ENCODE measurements at places on chromosomes 2 and 18. TPM values are rescaled to one million over a fixed set of nuclear protein-coding genes. Genes with fewer than 3 reads are reported as not detected.

The CABYR gene
- 1.4 TPM for total RNA-seq

The MARS2 gene
- 11.4 TPM for total RNA-seq

The SANBR gene
- total RNA-seq = 5.3 TPM

The WDR35 gene
- 6.0 TPM for total RNA-seq

The LRATD1 gene
- not detected for total RNA-seq

The G6PC2 gene
- not detected for total RNA-seq

The ZSWIM2 gene
- not detected for total RNA-seq

The SH3BP4 gene
- 0.46 TPM for total RNA-seq

The B3GNT2 gene
- total RNA-seq = 26.6 TPM

The TRIM43 gene
- total RNA-seq = not detected

The KLHL30 gene
- not detected for total RNA-seq

The IL1R1 gene
- total RNA-seq = 20.4 TPM

The PLEK gene
- total RNA-seq = 6.9 TPM

The RDH14 gene
- total RNA-seq = 14.4 TPM

The TNFAIP6 gene
- not detected for total RNA-seq

The TMEM150A gene
- 1.6 TPM for total RNA-seq

The MAPK4 gene
- total RNA-seq = not detected

The SLC11A1 gene
- 0.10 TPM for total RNA-seq

The SP5 gene
- not detected for total RNA-seq

The IL1RL2 gene
- total RNA-seq = 1.7 TPM

Data from activated CD4-positive, alpha-beta memory T cell treated with anti-CD3 and anti-CD28 coated beads for 36 hours (primary cell).